Activated T-helper 2 cell treated with anti-CD3 and anti-CD28 coated beads, Interferon-gamma antibody, Interleukin-2, Interleukin-4, amounts not matched to agents 10 μg/mL and 5 μg/mL and 100 μg/mL, durations not matched to agents 14 hours and 24 hours and 36 hours (primary cell): ENCODE measurements at places on chromosomes 2 and 18. TPM values are rescaled to one million over a fixed set of nuclear protein-coding genes. Genes with fewer than 3 reads are reported as not detected.

GRCh38 chr2:219525533-219526232 lies 11.4 kb downstream of the ASIC4 start:
- peaks cover 2% of the 10 kb centered on the region for H3K4me1 ChIP-seq
- peaks cover 77% of the 10 kb centered on the region for H3K27me3 ChIP-seq
- no peaks in the 10 kb centered on the region for H3K36me3 ChIP-seq

DNA sequence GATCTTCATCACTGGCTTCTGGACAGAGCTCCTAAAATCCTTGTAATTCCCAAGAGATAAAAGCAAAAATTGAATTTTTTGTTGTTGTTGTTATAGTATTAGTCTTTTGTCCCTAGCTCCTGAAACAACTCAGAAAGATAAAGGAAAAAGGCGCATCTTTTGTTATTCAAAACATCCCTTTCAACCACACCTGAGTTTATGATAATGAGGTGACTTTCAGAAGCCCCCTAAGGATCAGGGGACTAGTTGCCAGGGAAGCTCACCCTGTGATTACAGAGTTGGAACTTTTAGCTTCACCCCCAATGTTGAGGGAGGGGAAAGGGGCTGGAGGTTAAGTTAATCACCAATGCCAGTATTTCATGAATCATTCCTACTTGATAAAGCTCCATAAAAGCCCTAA lies 10.3 kb upstream of the CERKL start:
- H3K27me3 ChIP-seq: peaks cover 39% of the 10 kb centered on the region
- no peaks in the 10 kb centered on the region for H3K36me3 ChIP-seq
- H3K4me3 ChIP-seq: no peak overlapping the region
- H3K4me1 ChIP-seq: no peaks in the 10 kb centered on the region
- no peak overlapping the region for H3K27ac ChIP-seq
- no peak for DNase-seq

DNA sequence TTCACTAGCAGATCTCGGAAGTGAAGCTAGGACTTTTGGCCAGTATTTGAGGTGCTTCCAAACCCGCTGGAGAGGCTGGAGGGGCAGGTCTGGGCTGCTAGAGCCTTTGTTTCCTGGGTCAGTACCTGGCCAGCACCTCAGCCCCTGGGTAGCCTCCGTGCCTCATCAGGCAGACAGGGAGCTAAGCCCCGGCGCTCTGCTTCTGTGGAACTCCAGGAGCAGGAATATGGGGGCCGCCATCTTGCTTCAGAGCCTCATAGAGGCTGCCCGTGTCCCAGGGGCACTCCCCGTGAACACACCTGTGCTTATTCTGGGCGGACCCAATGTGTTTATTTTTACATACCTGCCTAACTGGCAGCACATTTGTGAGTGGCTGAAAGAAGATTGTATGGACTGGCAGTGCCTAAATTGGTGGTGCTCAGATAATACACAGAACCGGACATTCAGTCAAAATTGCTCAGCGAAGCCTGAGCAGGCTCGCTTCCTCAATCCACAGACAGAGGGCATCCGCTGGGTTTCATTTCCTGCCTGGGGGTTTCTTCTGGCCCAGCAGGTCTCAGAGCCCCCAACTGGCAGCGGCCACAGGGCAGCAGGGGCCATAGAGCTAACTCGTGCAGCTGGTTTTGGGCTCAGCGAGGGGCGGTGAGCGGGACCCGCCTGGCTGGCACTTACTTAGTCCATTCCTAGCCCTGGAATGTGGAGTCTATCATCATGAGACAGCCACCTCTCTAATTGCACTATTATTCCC lies 176.8 kb upstream of the ALKAL2 start:
- no peak overlapping the region for H3K4me3 ChIP-seq
- DNase-seq: no peak
- H3K4me1 ChIP-seq: peaks cover 17% of the 10 kb centered on the region
- no peak overlapping the region for H3K27ac ChIP-seq
- peaks cover 56% of the 10 kb centered on the region for H3K27me3 ChIP-seq

GRCh38 chr18:11851146-11851805 lies at the start of gene CHMP1B:
TSS of gene CHMP1B (plus strand) at chr18:11851413. CDS start at chr18:11851512, 99 bp downstream.
- H3K27ac ChIP-seq: peak within 1 kb of the TSS; percentile 100
- peaks cover 28% of the 10 kb centered on the region for H3K4me1 ChIP-seq
- H3K27me3 ChIP-seq: no peaks in the 10 kb centered on the region

DNA sequence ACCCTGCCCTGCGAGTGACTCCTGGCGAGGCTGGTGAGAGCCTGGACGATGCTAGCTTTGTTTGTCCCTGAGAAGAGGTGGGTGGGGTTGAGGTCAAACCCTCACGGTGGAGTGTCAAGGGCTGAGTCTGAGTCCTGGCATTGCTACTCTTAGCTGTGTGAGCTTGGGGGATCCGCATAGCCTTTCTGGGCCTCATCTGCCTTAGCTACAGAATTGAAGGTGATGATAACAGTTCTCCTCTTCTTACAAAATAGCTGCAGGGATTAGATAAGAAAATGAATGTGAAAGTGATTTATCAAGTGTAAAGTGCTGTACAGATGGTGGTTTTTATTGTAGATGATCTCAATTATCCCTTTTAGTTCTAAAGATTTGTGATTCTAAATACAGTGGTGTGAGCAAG lies 144.6 kb downstream of the LPIN1 start:
- no peaks in the 10 kb centered on the region for H3K4me1 ChIP-seq
- H3K27me3 ChIP-seq: no peaks in the 10 kb centered on the region
- H3K4me3 ChIP-seq: no peak overlapping the region
- no peak for DNase-seq

GRCh38 chr2:44713170-44713569 lies 228.3 kb upstream of the SIX3 start:
- H3K27ac ChIP-seq: no peak overlapping the region
- peaks cover 5% of the 10 kb centered on the region for H3K4me1 ChIP-seq
- no peaks in the 10 kb centered on the region for H3K36me3 ChIP-seq
- no peak overlapping the region for H3K4me3 ChIP-seq
- no peaks in the 10 kb centered on the region for H3K27me3 ChIP-seq

- H3K36me3 ChIP-seq: no peaks in the 10 kb centered on the region
- peaks cover 16% of the 10 kb centered on the region for H3K4me1 ChIP-seq
- H3K27ac ChIP-seq: no peak overlapping the region
- no peak overlapping the region for H3K4me3 ChIP-seq
- DNase-seq: no peak
Measured at GRCh38 chr2:9030841-9031240, 27.4 kb upstream of the MBOAT2 start.

DNA sequence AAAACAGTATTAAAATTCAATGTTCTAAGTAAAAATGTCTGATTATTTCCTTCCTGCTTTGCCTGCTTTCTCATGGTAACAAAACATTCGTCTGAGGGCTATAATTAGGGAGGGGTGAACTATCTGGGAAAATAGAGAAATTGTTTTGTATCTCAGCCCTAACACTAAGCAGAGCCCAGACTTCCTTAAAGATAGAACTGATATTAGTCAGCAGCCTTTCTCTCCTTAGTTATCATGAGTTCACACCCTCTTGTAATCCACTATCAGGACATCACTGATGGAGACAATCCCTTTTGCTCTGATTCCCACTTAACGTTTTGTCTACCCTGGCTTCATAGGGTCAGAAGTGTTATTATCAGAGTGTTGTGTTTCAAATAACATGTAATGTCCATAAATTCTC lies 701.1 kb upstream of the ZEB2 start:
- H3K4me1 ChIP-seq: no peaks in the 10 kb centered on the region
- no peak for DNase-seq
- no peak overlapping the region for H3K27ac ChIP-seq
- H3K27me3 ChIP-seq: no peaks in the 10 kb centered on the region
- no peaks in the 10 kb centered on the region for H3K36me3 ChIP-seq
- no peak overlapping the region for H3K4me3 ChIP-seq

DNA sequence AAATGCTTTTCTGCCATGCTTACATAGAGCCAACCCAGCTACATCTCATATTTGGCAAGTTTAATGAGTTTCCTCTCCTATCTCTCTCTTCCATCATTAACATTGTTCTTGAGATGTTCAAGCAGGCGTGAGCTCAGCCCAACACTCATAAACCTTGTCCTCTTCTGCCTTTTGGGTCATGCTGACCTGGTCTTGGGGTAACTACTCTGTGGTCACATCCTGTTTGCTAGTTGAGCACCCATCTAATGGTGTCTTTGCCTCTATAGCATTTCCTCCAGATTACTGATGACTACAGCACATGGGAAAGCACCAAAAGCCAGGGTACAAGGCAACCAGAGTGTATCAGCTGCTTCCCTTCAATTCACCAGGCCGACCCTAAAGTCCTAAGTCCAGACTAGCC lies 366.9 kb upstream of the HNRNPA3 start:
- DNase-seq: no peak
- H3K36me3 ChIP-seq: no peaks in the 10 kb centered on the region
- H3K4me1 ChIP-seq: peaks cover 6% of the 10 kb centered on the region
- H3K27me3 ChIP-seq: peaks cover 17% of the 10 kb centered on the region
- H3K27ac ChIP-seq: no peak overlapping the region

GRCh38 chr2:58535182-58535581 lies 294.1 kb upstream of the FANCL start:
- no peak overlapping the region for H3K27ac ChIP-seq
- H3K4me3 ChIP-seq: no peak overlapping the region
- no peaks in the 10 kb centered on the region for H3K27me3 ChIP-seq
- H3K4me1 ChIP-seq: no peaks in the 10 kb centered on the region
- no peak for DNase-seq

DNA sequence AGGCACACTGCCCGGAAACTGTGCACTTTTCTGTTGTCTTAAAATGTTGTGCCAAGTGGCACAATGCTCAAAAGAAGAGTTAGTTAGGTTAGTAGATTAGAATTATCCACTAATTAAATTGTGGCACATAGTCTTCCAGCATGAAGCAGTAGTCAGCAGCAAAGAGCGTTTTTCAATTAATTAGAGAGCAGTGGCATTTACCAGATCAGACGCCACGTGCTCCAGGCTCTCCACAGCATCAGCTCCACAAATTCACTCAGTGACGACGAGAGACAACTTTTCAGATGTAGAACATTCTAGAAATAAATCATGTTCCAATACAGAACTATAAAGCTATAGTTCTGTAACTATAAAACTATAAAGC lies 16.4 kb upstream of the RTTN start:
- no peaks in the 10 kb centered on the region for H3K4me1 ChIP-seq
- no peak overlapping the region for H3K4me3 ChIP-seq
- peaks cover 37% of the 10 kb centered on the region for H3K27me3 ChIP-seq
- no peak for DNase-seq
- no peaks in the 10 kb centered on the region for H3K36me3 ChIP-seq
- no peak overlapping the region for H3K27ac ChIP-seq

DNA sequence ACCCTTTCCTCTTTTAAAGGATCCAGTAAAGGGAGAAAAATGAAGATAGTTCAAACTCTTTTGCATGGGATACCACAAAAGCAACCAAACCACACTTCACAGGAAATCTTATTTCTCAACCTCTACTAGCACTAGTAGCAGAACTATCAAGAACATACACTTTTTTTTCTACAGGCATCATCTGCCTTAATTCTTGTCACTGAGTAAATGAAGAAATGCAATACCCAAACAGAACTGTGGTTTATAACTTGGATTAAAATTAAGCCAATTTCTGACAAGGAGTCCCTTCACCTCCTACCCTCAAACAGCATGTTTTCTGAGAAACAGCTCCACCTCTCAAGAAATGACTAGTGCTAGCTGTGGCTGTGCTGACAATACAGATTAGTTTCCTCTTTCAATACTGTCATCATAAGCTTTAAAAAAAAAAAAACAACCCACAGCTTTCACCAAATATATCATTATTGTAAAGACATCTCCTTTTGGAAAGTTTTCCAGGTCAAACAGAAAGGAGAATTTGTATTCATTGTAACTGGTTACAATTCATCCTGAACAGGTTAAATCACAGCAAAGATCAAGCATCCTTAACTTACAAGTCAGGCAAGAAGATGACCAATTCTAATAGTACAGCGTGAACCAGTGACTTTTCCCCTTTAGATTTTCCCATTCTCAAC lies 44.4 kb downstream of the PTPN2 start:
- peaks cover 54% of the 10 kb centered on the region for H3K36me3 ChIP-seq
- H3K27ac ChIP-seq: peak overlapping the region; percentile 91
- H3K27me3 ChIP-seq: no peaks in the 10 kb centered on the region
- H3K4me3 ChIP-seq: peak overlapping the region; percentile 63
- peak; percentile 52 for DNase-seq

Gene ST6GAL2
- total RNA-seq: not detected in 2 replicates

Gene LONRF2
- 0.21 and 0.28 TPM in 2 replicates for total RNA-seq

Gene SERPINB13
- not detected in 2 replicates for total RNA-seq

Gene UNC80
- not detected in 2 replicates for total RNA-seq

Gene DLX2
- 0.14 TPM in 1 of 2 replicates, not detected in the other for total RNA-seq

Gene ANKRD30B
- total RNA-seq: not detected in 2 replicates
